ENCODE measurements at places on chromosomes 3 and 15.
A peak's percentile ranks its signal among the peaks of the same experiment; 100 is the strongest.

DNA sequence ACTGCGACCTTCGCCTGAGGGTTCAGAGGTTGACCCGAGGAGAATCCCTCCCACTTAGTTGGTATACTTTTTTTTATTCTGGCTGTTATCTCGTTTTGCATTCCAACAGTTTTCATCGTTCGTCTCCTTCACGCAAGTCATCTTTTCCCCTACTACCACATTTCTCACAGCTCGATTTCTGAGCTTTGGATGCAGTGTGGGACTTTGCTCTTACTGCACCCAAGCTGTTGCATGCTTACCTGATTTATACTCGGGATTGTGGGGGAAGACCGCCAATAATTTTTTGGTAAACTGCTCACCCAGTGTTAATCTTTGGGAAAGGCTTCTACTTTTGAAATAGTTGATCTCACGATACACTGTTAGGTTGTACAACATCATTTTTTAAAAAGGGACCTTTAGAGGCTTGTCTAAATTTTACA, 702 bp downstream of the TBC1D23 start:
- DNase-seq = no peak

DNA sequence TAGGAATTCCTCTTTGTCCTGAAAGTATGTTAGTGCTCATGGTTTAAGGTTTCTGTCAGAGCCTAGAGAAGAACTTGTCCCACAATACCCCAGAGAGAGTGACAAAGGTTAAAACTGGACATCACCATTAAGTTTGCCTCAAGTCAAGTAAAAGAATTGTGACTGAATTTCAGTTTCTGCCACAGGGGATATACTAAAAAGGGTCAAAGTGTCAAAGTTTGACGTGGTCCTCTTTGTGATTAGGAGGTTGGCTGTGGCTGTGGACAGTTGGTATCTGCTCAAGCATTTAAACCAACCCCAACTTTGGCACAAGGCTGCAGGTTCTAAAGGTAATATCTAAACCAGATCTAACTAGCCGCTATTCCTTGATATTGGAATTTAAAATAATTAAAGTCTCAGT, 26.1 kb downstream of the FMN1 start:
- DNase-seq = no peak

DNA sequence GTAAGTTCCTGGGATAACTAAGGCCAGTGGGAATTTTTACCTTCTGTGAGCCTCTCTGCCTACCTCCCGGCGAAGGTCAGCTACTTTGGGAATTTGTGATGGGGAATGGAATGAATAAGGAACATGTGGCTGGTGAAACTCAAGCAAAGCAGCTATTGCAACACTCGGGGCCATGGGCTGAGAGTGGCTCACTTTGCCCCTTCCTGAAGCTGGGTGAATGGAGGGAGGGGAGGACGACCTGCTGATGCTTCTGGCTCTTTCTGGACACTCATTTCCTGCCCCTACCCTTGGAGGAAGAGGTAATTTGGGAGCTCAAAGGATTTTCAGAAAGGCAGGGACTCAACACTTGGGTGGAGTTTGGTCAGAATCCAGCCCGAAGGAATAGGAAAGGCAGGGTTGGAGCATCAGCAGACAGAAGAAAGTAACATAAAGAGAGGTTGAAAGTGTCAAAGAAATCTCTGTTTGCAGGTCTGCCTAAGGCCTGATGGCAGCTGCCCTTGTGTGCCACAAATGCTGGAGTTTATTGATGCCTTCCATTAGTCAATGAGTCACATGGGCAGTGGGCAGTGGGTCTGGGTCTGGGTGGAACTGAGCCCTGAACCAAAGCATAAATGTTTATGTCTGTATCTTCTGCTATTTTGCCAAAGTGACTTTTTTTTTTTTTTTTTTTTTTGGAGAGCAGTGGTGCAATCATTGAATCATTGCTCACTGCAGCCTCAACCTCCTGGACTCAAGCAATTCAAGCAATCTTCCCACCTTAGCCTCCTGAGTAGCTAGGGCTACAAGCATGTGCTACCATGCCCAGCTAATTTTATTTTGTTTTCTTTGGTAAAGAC, 12.4 kb downstream of the LAMP3 start:
- DNase-seq = no peak

DNA sequence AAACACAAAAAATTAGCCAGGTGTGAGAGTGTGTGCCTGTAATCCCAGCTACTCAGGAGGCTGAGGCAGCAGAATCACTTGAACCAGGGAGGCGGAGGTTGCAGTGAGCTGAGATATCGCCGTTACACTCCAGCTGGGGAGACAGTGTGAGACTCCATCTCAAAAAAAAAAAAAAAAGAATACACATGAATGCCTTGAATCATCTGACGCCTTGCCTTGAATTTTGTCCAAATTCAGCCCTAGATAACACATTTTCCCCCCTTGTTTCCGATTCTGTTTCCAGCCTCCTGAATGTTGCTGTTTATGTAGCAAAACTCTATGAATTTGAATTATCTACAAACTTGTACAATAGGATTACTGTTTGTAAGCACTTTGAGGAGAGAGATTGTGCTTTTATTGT, 98.7 kb upstream of the ARL6 start:
- no peak for DNase-seq

- DNase-seq = no peak
These were observed 209.2 kb upstream of the TPRG1 start for GRCh38 chr3:188962253-188963247.

DNA sequence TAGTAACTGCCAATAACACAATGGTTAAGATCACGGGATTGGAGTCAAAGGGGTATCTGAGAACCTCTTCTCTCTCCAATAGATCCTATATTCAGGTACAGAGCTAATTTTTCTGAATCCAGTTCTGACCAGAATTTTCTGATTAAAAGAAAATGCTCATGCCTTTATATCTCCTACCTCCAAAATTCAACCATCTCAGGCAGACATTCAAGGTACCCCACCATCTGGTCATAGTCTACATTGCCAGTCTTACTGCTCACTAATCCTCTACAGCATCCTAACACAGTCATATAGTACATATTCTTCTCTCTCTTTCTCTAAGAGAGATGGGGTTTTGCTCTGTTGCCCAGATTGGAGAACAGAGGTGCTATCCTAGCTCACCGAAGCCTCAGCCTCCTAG, 59.1 kb downstream of the LSAMP start:
- no peak for DNase-seq

DNA sequence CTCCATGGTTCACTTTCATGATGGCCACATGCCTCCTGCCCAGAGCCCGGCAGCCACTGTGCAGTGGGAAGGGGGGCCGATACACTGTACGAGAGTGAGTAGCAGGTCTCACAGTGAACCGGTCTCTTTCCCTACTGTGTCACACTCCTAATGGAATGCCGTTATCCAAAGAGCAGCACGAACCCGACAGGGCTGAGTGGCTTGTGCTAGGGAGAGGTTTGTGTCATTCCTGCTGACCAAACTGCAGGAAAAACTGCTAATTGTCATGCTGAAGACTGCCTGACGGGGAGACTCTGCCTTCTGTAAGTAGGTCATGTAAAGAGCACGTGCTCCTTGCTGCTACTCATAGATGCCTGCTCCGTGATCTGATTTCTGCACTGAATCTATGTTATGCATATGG, 105.1 kb downstream of the ARPP21 start:
- DNase-seq = no peak

DNA sequence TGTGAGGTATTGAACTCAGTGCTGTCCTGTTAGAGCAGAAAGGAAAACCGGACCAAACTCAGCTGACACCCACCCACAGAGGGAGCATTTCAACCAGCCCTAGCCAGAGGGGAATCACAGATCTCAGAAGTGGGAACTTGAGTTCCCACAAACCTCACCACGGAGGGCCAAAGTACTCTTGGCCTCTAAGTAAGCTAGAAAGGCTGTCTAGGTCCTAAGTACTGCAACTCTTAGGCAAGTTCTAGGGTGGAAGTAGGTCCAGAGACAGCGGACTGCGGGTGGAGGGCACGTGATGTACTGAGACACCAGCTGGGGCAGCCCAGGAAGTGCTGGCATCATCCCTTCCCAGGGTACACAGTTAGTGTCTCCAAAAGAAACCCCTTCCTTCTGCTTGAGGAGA, 34.1 kb downstream of the EOMES start:
- no peak for DNase-seq

- peak; percentile 12 for DNase-seq
These were observed 13.1 kb upstream of the SKOR1 start for GRCh38 chr15:67812241-67812644.

DNA sequence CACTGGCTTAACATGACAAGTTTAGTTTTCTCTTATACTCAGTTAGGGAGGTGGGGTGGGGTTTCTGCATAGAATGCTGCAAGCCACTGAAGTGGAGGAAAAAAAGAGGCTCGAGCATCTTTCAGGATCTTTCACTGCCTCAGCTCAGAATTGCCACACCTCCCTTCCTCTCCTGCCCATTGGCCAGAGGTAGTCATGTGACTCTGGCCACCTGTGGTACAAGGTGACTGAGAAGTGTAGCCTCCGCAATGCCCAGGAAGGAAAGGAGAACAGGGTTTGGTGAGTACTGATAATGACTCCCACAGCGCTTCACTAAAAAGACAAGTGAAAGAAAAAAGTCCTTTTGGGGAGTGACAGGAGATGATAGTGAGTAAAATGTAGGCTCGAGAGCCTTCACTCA, 124.3 kb upstream of the TRIM42 start:
- DNase-seq = no peak

DNA sequence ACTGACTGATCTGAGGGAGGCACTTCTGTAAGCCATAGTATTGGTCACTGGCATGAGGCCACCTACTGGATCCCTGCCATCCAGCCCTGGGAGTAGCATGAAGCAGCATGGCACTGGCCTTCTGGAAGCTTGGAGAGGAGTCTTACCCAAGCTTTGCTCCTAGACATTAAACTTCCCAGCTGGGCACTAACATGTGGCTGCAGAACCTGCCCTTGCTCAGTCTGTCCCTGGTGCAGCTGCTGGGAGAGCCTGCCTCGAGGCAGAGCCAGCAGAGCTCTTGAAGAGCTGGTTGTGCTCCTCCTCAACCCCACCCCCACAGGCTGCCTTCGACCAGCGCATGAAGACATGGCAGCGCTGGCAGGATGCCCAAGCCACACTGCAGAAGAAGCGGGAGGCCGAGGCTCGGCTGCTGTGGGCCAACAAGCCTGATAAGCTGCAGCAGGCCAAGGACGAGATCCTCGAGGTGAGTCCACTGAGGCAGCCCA, 17.1 kb upstream of the SNX22 start:
- DNase-seq = no peak

- no peak for DNase-seq
These were observed 642.3 kb downstream of the ROBO2 start for GRCh38 chr3:77682162-77682561.

DNA sequence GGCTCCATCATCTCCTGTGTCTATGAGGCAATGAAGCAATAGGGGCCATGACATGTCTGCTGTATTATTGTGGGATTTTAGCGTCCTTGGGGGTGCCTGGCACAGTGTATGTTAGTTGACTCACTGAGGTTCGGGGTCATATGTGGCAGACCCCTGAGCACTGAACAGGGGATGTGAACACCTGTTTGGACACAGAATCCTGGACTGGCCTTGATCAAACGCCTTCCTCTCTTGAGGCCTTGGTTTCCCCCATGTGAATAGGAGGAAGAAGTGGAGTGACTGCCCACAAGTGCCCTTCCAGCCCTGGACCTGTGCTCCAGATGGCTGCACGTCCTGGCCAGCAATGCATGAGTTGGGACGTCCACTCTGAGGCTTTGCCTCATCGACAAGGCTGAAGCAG, 84.2 kb downstream of the HMG20A start:
- no peak for DNase-seq

Measured in right hindlimb (tissue), 1 donor.